ENCODE measurements at places on chromosomes 2 and 18. TPM values are rescaled to one million over a fixed set of nuclear protein-coding genes. Genes with fewer than 3 reads are reported as not detected.

The CPO gene
- not detected for total RNA-seq

DNA sequence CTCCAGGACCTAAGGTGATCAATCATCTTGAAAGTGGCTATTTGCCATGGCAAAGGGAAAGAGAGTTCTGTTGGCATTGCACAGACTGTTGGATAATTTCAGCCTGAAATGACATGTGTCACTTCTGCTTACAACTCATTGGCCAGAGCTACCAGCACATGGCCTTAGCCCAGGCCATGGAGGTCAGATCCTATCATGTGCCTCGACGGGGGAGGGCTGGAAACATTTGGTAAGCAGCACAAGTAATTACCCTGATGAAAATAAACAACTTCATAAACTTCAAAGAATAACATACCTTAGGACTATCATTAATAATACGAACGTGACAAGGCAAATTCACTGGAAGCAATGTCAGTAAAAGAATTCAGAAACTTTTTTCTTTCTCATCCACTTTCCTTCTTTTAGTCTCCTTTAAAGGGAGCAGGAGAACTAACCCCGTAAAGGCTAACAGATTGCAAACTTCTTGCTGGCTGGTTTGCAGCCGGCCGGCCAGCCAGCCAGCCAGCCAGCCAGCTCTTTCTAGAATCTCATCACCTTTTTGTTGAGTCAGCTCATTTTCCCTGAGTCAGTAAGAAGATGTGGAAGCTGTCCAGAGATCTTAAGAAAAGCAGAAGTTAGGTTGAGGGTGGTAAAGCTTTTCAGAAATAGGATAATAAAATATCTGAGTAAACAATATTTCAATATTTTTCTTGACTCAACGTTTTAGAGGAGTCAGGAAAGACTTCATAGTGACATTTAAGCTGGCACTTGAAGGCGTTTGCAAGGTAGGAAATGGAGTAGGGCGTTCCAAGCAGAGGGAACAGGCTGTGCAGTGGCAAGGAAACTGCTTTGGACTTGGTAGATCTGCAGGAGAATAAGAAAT, 31.9 kb downstream of the CNRIP1 start:
- H3K4me3 ChIP-seq = no peak overlapping the region
- H3K27me3 ChIP-seq = peaks cover 32% of the 10 kb centered on the region
- H3K36me3 ChIP-seq = no peaks in the 10 kb centered on the region

GRCh38 chr2:223789423-223789822, 48.0 kb downstream of the AP1S3 start:
- H3K27ac ChIP-seq = no peak overlapping the region
- no peak for DNase-seq
- no peaks in the 10 kb centered on the region for H3K27me3 ChIP-seq
- H3K36me3 ChIP-seq = peaks cover 12% of the 10 kb centered on the region
- no peak overlapping the region for H3K4me3 ChIP-seq
- H3K4me1 ChIP-seq = no peaks in the 10 kb centered on the region

- H3K4me1 ChIP-seq = no peaks in the 10 kb centered on the region
- no peak overlapping the region for H3K4me3 ChIP-seq
- no peak for DNase-seq
These were observed 260.9 kb downstream of the PHLPP1 start for GRCh38 chr18:62976227-62976626.

Data from progenitor cell of endocrine pancreas (in vitro differentiated cells).